ENCODE measurements at places on chromosomes 11 and 22. TPM values are rescaled to one million over a fixed set of nuclear protein-coding genes. Genes with fewer than 3 reads are reported as not detected.

The MS4A6E gene
- not detected for total RNA-seq

The SEPTIN3 gene
- total RNA-seq = 0.42 TPM

The BCO2 gene
- total RNA-seq = 2.4 TPM

The TSGA10IP gene
- not detected for total RNA-seq

The ISX gene
- not detected for total RNA-seq

The SAA1 gene
- not detected for total RNA-seq

The DBX1 gene
- not detected for total RNA-seq

The CYP2D6 gene
- total RNA-seq = 3.7 TPM

The SDHAF2 gene
- total RNA-seq = 53.1 TPM

GRCh38 chr11:132114743-132115142 is 744.3 kb downstream of the NTM start:
- H3K27me3 ChIP-seq = no peaks in the 10 kb centered on the region
- no peak for DNase-seq
- no peaks in the 10 kb centered on the region for H3K36me3 ChIP-seq
- no peak overlapping the region for H3K4me3 ChIP-seq
- no peak overlapping the region for H3K27ac ChIP-seq

GRCh38 chr22:20224917-20225692 is 43.0 kb downstream of the RTN4R start:
- no peaks in the 10 kb centered on the region for H3K27me3 ChIP-seq
- no peak for DNase-seq
- no peaks in the 10 kb centered on the region for H3K36me3 ChIP-seq
- no peak overlapping the region for H3K4me3 ChIP-seq
- H3K27ac ChIP-seq = no peak overlapping the region

GRCh38 chr11:114604179-114604813 is 8.7 kb upstream of the NXPE4 start:
- no peak for DNase-seq
- no peaks in the 10 kb centered on the region for H3K36me3 ChIP-seq
- no peaks in the 10 kb centered on the region for H3K27me3 ChIP-seq
- no peaks in the 10 kb centered on the region for H3K4me1 ChIP-seq

- peaks cover 13% of the 10 kb centered on the region for H3K4me1 ChIP-seq
- no peak overlapping the region for H3K4me3 ChIP-seq
- no peak for DNase-seq
- H3K27ac ChIP-seq = no peak overlapping the region
- H3K36me3 ChIP-seq = no peaks in the 10 kb centered on the region
These were observed 23.9 kb downstream of the LRFN4 start for GRCh38 chr11:66880496-66881450.

DNA sequence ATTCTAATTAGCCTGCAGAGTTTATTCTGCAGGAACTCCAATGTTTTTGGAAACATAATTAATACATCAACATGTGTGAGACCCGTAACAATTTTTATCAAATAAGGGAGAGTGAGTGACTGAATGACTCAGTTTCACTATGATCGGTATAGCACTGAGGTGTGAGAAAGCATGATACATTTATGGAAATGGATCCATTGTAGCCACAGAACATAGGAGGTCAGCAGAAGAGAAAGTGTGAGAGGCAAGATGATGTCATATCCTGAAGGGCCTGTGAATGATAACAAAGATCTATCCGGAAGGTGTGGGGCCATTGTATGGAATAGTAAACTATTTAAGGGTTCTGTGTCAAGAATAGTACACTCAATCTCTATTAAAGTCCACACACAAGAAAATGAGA is 1406.1 kb upstream of the TENM4 start:
- no peak overlapping the region for H3K4me3 ChIP-seq
- no peaks in the 10 kb centered on the region for H3K36me3 ChIP-seq
- H3K4me1 ChIP-seq = no peaks in the 10 kb centered on the region
- H3K27ac ChIP-seq = no peak overlapping the region

DNA sequence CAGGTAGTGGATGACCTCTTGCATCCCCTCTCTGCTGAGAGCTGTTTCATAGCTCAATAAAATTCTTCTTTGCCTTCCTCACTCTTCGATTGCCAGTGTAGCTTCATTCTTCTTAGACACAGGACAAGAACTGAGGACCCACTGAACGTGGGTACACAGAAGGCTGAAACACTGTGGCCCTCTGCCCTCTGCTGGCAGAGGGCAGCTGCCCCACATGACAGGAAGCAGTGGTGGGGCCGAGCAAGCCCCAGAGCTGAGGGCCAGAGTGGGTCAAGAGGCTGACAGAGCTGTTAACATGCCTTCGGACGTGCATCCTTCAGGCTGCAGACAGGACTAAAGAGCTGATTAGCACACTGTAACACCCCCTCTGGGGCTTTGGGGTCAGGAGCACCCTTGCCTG is 15.6 kb downstream of the SMC1B start:
- no peak overlapping the region for H3K4me3 ChIP-seq
- H3K36me3 ChIP-seq = peaks cover 10% of the 10 kb centered on the region
- H3K27ac ChIP-seq = no peak overlapping the region
- peaks cover 10% of the 10 kb centered on the region for H3K27me3 ChIP-seq
- no peak for DNase-seq
- H3K4me1 ChIP-seq = no peaks in the 10 kb centered on the region

- no peak overlapping the region for H3K27ac ChIP-seq
- peaks cover 21% of the 10 kb centered on the region for H3K4me1 ChIP-seq
- DNase-seq = no peak
- H3K36me3 ChIP-seq = no peaks in the 10 kb centered on the region
These were observed 5.3 kb upstream of the PRDM11 start for GRCh38 chr11:45141171-45141570.

DNA sequence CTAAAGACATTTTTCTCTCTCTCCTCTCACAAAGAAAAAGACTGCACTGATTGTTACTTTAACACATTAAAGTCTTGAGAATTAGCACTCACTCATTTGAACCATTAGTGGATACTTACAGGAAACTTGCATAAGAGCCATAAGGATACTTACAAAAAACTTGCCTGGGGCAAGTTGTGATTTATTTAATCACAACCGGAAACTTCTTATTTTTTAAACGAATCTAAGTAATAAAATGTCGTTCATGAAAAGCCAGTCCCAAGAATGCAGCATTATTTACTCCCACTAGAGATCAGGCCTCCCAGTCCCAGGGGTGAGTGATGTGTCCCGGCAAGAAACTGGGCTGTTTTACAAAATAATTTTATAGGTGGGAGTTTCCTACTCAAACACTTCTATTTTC is 59.3 kb upstream of the TTC12 start:
- H3K36me3 ChIP-seq = no peaks in the 10 kb centered on the region
- DNase-seq = no peak
- H3K27ac ChIP-seq = no peak overlapping the region
- no peaks in the 10 kb centered on the region for H3K4me1 ChIP-seq
- H3K27me3 ChIP-seq = peaks cover 20% of the 10 kb centered on the region
- no peak overlapping the region for H3K4me3 ChIP-seq

DNA sequence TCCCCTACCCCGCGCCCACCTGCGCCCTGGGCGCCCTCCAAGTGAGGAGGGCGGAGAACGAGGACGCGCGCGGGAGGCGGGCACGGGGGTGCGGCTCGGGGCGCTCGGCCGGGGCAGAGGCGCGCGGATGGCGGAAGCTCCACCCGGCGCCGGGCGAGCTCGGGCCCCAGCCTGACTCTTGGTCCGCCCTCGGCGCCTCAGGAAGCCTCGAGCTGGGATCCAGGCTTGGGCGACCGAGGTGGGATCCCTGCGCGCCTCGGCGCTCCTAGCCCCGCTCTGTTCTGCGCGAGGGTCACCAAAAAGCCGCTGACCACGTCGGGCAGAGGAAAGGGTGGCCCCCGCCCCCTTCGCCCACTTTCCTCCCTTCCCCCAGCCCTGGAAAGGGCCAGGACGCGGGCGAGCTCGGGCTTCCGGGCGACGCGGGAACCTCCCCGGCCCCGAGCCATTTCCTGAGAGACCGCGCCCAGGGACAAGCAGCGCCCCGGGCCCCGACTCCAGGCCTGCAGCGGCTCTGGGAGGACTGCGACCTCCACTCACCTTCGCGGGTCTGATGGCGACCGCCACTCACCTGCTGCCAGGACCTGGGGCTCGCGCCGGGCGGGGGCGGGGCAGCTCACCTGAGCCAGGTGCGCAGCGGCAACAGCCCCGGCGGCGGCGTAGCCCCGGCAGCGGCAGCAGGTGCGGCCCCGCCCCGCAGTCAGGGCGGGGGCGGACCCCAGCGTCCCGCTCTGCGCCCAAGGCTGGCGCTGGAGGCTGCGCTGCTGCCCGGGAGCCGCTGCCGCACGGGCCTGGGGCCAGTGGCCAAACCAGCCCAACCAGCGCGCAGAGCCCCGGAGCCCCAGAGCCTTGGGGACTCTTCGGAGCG is 2.2 kb upstream of the SIGIRR start:
- peak; percentile 82 for DNase-seq
- H3K36me3 ChIP-seq = peaks cover 6% of the 10 kb centered on the region
- H3K4me3 ChIP-seq = peak overlapping the region; percentile 97
- peaks cover 15% of the 10 kb centered on the region for H3K4me1 ChIP-seq
- no peaks in the 10 kb centered on the region for H3K27me3 ChIP-seq
- H3K27ac ChIP-seq = peak overlapping the region; percentile 86

DNA sequence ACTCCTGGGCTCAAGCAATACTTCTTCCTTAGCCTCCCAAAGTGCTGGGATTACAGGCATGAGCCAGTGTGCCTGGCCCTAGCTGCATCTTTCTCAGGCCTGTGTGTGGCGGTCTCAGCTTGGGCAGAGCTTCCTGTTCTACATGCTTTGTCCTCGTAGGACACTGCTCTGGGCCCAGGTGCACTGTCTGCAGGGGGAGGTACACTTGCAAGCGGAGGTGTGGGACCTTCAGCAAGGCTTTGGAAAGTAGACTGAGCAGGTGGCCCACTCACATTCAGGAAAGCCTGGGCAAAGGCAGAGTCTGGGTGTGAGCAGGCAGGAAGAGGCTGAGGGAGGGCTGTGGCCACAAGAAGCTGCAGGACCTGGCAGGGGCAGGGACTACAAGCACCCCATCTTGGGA is 33.6 kb upstream of the SUSD2 start:
- peaks cover 48% of the 10 kb centered on the region for H3K4me1 ChIP-seq
- H3K27ac ChIP-seq = peak overlapping the region; percentile 63
- no peak for DNase-seq
- peak overlapping the region; percentile 12 for H3K4me3 ChIP-seq
- no peaks in the 10 kb centered on the region for H3K27me3 ChIP-seq

DNA sequence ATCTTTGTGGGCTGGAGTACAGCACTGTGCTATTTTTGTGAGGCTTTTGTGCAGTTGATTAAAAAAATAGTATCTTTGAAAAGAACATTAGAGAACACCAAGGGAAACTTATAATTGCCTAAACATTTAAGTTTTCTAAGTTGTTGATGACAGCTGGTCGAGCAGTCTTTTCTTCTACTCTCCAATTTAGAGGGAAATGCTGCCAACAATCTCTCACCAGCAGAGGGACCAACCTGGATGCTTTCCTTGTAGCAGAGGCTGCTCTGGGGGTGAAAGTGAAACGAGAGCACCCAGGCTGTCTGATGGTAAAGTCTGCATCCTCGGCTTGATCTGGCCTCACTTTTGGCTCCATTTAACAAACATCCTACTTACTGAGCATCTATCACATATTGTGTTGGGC is 1286.5 kb upstream of the TENM4 start:
- H3K4me1 ChIP-seq = no peaks in the 10 kb centered on the region
- H3K27ac ChIP-seq = no peak overlapping the region
- no peaks in the 10 kb centered on the region for H3K36me3 ChIP-seq
- no peaks in the 10 kb centered on the region for H3K27me3 ChIP-seq
- H3K4me3 ChIP-seq = no peak overlapping the region

DNA sequence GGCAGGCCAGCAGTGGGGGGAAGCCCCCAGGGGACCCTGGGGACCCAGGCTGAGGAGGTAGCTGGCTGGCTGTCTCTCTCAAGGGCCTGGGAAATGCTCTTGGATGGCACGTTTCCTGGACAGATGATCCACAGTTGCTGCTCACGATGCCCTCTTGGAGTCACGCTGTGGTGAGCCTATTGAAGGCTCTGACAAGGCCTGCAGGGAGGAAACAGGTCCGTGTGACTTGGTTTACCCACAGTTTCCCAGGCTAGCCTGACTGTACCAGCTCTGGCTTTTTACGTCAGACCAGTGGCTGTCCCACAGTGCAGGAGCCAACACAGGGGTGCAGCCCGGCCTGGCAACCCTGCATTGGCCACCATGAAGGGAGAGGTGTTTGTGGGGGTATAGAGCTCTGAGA is 29.2 kb upstream of the PPARA start:
- no peak for DNase-seq
- peak overlapping the region; percentile 77 for H3K27ac ChIP-seq
- H3K4me3 ChIP-seq = no peak overlapping the region
- H3K27me3 ChIP-seq = no peaks in the 10 kb centered on the region

GRCh38 chr11:81174646-81175330 is 1558.9 kb downstream of the FAM181B start:
- no peaks in the 10 kb centered on the region for H3K27me3 ChIP-seq
- H3K36me3 ChIP-seq = no peaks in the 10 kb centered on the region
- H3K4me3 ChIP-seq = no peak overlapping the region
- DNase-seq = no peak
- no peak overlapping the region for H3K27ac ChIP-seq
